GM12878 (cell line): ENCODE measurements at places on chromosomes 2 and 18.

DNA sequence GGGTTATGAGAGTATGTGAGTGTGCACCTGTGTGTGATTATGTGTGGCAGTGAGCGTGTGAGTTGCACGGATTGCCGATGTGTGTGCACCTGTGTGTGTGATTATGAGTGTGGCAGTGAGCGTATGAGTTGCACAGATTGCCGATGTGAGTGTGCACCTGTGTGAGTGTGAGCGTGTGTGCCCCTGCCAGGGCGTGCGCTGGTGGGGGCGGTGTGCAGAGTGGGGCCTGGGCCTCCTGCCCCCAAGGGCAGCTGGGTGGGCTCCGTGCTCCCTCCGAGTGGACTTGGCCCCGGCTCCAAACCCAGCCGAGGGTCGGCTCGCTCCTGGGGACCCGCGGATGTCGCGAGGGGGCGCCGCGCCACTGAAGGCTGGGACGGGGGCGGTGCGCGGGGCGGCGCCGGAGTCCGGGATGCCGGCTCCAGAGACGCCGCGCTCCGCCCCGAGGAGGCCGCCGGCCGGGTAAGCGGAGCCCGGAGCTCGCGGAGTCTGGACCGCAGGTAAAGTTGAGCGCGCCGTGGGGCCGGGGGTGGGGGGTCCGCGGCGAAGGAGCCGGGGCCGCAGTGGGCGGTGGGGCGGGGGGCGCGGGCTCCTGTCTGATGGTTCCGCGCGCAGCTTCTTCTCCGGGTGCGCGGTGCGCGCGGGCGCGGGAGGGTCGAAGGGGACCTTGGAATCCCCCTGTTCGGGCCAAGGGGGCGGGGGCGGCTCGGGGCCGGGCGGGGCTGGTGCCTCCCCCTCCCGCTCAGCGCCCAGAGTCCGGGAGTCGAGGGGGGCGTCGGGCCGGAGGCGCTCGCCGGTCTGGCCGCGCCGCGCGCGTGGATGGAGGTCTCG, at the start of gene KCNG2:
KCNG2 (plus strand) TSS at position 421 of the 828 bp plus-strand sequence. CDS start 65,730 bp downstream, outside the sequence.
- no peaks in the 10 kb centered on the region for H3K36me3 ChIP-seq
- H3K4me3 ChIP-seq: no peak within 1 kb of the TSS
- no peaks in the 10 kb centered on the region for H3K4me1 ChIP-seq

- H3K27ac ChIP-seq: no peak overlapping the region
- H3K4me1 ChIP-seq: no peaks in the 10 kb centered on the region
- no peaks in the 10 kb centered on the region for H3K36me3 ChIP-seq
- no peak overlapping the region for H3K4me3 ChIP-seq
- no peak for DNase-seq
- H3K27me3 ChIP-seq: no peaks in the 10 kb centered on the region
Observed at GRCh38 chr18:36831139-36831538, 2.2 kb downstream of the KIAA1328 start.

DNA sequence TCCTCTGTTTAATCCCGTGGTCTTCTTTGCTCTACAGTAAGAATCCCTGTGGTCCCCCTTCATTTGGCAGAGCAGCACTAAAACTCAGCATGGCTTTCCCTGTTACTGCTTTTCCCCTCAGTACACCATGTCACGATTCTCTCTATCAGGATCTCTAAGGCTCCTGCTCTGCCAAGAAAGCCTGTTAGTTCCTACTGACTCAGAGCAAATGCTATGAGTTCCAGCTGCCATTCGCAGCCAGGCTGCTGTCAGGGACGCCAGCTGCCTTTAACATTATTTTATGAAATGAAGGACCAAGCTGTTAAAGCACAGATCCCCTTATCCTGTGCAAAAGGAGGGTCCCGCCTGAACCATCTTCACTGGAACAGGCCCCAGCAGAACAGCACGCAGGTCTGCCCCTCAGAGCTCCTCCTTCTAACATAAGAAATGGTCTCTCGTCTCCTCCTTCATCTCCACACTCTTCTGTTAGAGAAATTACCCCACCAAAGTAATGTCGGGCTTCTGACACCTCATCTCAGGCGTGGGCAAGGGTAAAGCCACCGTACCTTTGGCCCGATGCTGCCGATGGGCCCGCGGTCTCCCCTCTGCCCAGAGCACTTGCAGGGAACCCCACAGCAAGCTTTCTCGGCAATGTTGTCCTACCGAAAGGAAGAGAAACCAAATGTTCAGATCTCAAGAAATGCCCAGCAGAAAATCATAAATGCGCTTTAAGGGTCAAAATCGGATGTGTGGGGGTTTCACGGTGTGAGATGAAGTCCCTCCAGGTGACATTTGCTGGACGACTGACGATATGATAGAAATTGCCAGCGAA, 52.6 kb downstream of the COL6A3 start:
- peaks cover 11% of the 10 kb centered on the region for H3K27me3 ChIP-seq
- no peaks in the 10 kb centered on the region for H3K36me3 ChIP-seq

GRCh38 chr2:147027436-147027835, 817.4 kb upstream of the ACVR2A start:
- no peaks in the 10 kb centered on the region for H3K27me3 ChIP-seq
- H3K36me3 ChIP-seq: no peaks in the 10 kb centered on the region
- no peak for DNase-seq
- H3K4me3 ChIP-seq: no peak overlapping the region
- H3K27ac ChIP-seq: no peak overlapping the region
- H3K4me1 ChIP-seq: no peaks in the 10 kb centered on the region

- H3K27ac ChIP-seq: no peak overlapping the region
- H3K27me3 ChIP-seq: no peaks in the 10 kb centered on the region
Observed at GRCh38 chr18:32067375-32068167, 24.1 kb upstream of the RNF138 start.

GRCh38 chr2:20573620-20574422, 77.1 kb downstream of the HS1BP3 start:
- no peaks in the 10 kb centered on the region for H3K36me3 ChIP-seq
- H3K27me3 ChIP-seq: no peaks in the 10 kb centered on the region
- peaks cover 33% of the 10 kb centered on the region for H3K4me1 ChIP-seq
- no peak overlapping the region for H3K4me3 ChIP-seq
- DNase-seq: no peak
- no peak overlapping the region for H3K27ac ChIP-seq

GRCh38 chr18:73544032-73544431, 603.6 kb downstream of the FBXO15 start:
- no peaks in the 10 kb centered on the region for H3K4me1 ChIP-seq
- H3K36me3 ChIP-seq: no peaks in the 10 kb centered on the region
- no peaks in the 10 kb centered on the region for H3K27me3 ChIP-seq
- DNase-seq: no peak

DNA sequence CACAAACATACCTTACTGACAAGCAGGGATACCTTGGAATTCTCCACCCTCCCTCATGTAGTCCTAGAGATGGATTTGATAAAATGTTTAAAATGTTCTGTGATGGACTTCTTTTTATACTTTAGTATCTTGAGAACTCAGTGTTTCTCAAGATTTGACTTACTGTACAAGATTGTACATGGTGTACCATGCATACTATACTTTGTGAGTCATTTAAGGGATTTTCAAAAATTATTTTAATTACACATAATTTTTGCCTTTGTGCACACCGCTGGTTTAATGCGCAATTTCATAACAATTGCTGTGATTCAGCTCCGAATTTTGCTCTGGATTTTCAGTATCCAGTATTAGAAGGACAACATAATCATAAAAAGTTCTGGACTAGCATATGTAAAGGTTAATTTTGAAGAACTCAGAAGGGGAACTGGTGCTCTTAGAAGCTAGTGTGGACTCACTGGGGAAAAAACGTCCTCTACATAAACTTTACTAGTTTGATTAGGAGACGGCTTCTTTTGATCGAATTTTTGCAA, 78.6 kb upstream of the ACSL3 start:
- H3K27me3 ChIP-seq: no peaks in the 10 kb centered on the region
- no peak overlapping the region for H3K4me3 ChIP-seq
- H3K36me3 ChIP-seq: no peaks in the 10 kb centered on the region
